ENCODE measurements at places on chromosomes 6 and 20.

- no peak for DNase-seq
These were observed 49.2 kb upstream of the FABP7 start for GRCh38 chr6:122730334-122730733.

DNA sequence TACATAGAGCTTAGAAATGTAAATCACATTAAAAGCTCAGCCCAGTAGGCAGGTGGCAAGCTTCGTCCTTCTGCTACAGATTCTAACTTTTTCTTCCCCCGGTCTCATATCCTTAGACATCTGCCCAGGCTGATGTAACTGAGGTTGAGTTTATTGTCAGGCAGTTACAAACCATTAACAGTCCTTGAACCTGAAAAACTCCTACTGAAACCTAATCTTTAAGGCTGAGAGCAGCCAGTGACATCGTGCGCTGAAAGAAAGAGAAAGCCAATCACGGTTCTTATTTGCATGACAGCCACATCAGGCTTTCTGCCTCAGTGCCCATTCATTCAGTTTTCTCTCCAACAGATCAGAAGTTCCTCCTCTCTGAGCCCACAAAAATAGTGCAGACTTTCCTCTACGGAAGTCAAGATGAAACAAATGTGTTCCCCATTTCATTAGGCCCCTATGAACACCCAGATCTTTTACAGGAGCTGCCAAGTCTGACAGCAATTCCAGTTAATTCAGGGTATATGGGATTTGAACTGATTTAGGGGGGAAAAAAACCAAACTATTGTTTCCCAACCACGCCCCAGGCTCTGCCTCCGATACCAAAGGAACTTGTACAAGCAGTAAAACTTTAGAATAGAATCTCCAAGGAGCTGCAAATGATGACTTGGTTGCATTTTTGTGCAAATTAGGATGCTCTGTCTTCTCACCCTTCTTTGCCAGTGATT is at the start of gene NHSL1:
NHSL1 (minus strand) TSS at position 192 of the 716 bp plus-strand sequence. CDS start 204 bp downstream, outside the sequence.
- DNase-seq, result no peak

GRCh38 chr6:158536084-158536890 is 23.6 kb upstream of the TMEM181 start:
- peak; percentile 82 for DNase-seq

GRCh38 chr6:8875986-8876385 is 440.6 kb upstream of the SLC35B3 start:
- DNase-seq, result no peak

DNA sequence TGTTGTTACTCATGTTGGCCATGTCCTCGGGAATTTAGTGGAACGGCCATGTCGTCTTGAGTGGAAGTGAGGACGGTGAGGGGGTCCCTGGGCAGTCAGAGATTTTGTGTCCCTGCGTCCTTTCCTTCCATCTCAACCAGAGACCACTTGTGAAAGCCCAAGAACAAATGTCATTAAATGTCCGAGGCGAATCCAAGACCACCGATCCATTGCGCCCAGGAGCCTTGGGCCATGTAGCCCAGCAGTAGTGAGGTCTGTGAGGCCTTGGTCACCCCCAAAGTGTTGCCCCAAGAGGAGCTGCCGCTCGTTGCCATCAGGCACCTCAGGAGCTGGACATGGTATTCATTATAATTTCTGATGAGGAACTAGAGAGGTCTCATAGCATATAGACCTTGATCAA is 17.4 kb upstream of the MICB start:
- DNase-seq, result no peak

DNA sequence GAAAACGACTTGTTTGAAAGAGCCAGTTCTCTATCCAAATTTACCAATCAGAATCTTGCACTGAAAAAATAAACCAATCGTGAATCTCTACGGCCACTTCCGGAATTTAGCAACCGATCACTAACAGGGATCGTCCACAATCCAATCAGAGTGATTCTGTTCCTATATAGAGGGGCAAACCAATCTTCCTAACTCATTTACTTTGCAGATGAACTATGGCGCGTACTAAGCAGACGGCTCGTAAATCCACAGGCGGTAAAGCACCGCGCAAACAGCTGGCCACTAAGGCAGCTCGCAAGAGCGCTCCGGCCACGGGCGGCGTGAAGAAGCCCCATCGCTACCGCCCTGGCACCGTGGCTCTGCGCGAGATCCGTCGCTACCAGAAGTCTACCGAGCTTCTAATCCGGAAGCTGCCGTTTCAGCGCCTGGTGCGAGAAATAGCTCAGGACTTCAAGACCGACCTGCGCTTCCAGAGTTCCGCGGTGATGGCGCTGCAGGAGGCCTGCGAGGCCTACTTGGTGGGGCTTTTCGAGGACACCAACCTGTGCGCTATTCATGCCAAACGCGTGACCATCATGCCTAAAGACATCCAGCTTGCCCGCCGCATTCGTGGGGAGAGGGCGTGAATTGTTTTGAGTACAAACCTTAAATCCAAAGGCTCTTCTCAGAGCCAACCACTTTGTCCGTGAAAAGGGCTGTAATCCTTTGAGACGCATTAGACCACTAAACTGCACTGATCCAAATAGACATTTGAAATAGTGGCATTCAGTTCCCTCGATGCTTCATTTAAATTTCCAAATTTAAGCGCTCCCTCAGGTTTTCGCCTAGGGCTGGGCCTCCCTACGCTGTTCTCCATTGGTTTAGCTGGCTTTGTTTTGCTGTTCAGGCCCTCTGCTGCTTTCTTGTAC is 138.0 kb downstream of the HFE start:
- no peak for DNase-seq

DNA sequence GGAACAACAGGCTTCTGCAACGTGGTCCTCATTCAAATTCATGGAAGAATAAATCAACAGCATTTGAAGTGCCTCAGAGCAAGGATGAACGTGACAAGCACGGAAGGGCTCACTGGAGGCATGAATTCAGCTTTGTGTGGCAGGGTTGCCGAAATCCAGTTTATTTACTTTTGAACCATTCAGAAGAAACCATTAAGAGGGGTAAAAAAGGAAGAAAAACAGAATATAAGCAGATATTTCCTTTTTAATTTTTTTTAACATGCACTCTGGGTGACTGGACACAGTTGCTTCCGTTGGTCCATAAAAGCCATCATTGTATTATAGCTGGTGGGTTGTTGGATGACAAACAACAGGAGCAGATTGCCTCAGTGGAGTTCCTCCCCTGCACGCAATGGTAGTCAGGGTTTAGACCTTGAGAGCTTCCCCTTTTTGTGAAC is 17.3 kb upstream of the SNRPB2 start:
- no peak for DNase-seq

DNA sequence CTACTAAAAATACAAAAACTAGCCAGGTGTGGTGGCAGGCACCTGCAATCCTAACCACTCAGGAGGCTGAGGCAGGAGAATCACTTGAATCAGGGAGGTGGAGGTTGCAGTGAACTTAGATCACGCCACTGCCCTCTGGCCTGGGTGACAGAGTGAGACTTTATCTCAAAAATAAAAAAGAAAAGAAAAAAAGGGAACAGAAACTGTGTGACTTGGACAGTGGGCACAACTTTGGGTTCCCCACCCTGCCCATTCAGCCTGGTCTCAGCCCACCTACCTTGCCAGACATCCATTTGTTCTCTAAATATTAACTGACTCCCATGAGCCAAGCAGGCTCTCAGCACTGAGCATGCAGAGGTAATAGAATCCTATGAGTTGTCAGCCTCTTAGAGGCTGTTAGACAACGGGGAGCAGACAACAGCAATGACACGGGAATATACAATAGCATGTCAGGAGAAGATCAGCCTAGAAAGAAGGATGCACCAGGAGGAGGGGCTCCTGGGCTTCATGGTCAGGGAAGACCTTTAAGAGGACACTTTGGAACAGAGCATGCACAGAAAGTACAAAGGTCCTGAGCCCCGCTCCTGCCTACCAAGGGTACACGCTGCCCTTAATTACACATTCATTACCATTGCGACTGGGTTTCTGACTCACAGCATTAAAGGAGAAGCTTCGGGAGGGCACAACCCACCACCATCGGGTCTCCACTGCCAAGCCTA is 20.0 kb downstream of the FAM209B start:
- no peak for DNase-seq

DNA sequence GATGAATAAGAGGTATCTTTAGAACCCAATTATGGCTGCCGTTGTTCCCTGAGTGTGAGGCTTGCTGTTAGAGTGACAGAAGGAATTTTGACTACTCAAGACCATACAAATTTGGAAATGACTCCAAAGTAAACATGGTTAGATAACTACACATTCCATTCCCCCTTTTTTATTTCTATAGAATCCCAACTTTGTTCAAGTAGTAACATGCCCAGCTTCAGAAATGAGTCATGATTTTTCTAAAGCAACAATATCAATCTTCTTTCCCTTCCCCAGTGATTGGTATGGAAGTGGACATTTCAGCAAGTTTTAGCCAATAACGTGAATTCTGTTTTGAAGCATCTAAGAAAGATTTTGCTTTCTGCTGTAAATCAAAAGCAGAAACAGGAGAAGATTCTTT is 37.8 kb downstream of the HCRTR2 start:
- no peak for DNase-seq

GRCh38 chr6:105862936-105863607 is 223.1 kb upstream of the PRDM1 start:
- DNase-seq, result no peak

DNA sequence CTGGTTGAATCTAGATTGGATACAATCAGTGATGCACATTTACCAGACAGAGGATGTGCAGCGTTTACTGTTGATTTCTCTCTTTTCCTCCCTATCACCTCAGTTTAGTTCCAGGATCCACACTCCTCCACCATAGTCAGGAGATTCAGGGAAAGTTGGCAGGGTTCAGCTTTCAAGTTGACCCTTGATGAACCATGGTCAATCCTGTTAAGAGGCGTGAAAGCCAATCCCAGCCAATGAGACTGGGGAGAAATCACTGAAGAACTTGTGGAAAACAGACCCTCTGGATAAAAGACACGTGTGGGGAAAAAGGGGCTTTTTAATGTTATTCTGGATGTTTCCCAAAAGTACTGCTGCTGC is 19.2 kb upstream of the SCP2D1 start:
- DNase-seq, result no peak

DNA sequence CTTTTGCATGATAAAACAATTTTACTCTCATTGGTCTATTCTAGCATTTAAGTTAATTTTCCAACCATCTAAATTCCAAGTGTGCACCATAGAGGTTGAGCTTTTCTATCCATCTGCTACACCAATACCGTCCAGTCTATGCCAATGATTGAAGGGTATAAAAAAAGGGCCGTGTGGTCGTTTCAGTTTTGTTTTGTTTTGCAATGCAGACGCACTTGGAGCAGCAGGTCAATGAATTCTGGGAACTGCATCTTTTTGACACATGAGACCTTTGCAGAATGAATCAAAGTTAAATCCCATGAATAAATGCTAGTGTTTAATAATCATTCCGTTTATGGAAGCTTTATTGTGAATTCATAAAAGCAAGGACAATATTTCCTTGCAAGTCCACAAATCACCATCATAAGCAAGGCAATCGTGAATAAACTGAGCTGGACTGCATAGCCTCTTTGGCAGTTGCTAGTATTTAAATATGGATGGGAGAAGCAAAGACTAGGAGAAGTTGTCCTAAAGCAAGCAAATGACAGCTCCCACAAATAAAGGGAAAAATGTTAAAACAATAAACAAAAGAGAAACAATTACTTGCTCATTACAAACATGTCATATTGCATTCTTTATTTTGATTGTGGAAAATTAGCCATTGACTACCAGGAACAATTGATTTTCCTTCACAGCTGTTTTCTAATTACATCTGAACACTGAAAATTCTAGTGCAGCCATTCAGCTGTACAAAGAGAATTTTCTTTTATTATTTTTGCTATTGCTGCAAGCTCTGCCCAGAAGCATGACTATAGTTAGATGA is 649.7 kb upstream of the GJE1 start:
- peak; percentile 47 for DNase-seq

DNA sequence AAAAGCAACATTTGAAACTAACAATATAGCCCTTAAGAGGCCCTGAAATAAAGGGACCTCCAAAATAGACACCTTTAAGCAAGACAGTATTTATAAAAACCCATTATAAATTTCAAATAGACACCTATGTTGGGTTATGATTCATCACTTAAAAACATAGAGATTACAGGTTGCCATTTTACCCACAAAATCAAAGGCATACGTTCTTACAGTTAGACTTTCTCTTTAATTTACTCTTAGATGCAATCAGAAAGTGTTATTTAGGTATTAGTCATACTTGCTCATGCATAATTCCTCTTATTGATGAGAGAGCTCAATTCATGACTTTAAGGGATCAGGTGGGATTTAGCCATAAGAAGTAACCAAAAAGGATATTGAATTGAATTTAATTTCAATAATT is 51.5 kb upstream of the TMEM200A start:
- no peak for DNase-seq

- no peak for DNase-seq
These were observed 123.3 kb upstream of the NXT1 start for GRCh38 chr20:23227274-23227673.

- DNase-seq, result no peak
These were observed 116.5 kb upstream of the MAP3K7 start for GRCh38 chr6:90703336-90703735.

GRCh38 chr6:474453-475185 is 83.1 kb downstream of the IRF4 start:
- DNase-seq, result peak; percentile 94

GRCh38 chr6:109296971-109297372 is 85.3 kb downstream of the CD164 start:
- DNase-seq, result no peak

GRCh38 chr6:130526466-130526865 is 160.6 kb downstream of the TMEM200A start:
- DNase-seq, result no peak

- DNase-seq, result no peak
These were observed 152.8 kb downstream of the NFATC2 start for GRCh38 chr20:51389543-51390264.

DNA sequence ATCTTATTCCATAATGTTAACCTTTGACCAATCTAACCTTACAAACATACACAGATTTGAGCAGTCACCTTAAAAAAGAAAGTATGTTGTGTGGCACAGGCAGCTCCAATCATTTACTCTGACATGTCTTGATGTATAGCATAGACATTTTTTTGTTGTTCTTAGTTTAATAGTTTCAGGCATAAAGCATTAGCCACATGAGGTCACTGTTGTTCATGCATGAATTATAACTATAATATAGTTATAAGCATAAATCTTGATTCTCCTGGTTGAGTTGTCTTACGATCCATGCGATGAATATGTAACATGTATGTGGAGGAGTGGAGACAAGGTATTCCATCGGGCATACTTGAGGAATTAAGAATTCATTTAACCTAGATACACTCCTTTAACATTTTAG is 26.1 kb upstream of the NKAIN2 start:
- DNase-seq, result no peak

GRCh38 chr20:48096957-48097890 is 311.9 kb upstream of the SULF2 start:
- DNase-seq, result no peak

GRCh38 chr6:133551847-133552341 is 310.7 kb downstream of the EYA4 start:
- no peak for DNase-seq

DNA sequence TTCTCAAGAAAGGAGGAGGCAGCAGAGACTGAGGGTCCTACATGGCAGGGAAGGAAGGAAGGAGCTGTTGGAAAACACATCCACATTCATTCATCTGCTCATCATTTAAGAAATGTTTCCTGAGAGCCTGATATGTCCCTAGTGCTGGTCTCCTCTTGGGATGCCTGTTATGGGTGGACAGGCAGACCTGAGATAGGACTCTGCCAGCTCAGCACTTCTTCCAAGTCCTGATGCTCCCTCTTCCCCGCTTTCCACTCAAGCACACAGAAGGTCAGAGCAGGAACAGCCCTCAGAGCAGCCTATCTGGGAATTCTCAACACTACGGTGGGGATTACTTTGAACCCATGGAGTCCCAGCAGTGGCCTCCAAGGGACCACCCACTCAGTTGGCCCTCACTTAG is 8.0 kb upstream of the SIRPD start:
- DNase-seq, result no peak

- DNase-seq, result no peak
These were observed 19.4 kb upstream of the MEI4 start for GRCh38 chr6:77633471-77633870.
